CD4-positive, alpha-beta memory T cell (primary cell): ENCODE measurements at places on chromosomes 7 and 10. TPM values are rescaled to one million over a fixed set of nuclear protein-coding genes. Genes with fewer than 3 reads are reported as not detected.

FAM221A gene
- polyA plus RNA-seq, result 6.1 TPM

COBL gene
- polyA plus RNA-seq, result not detected

KLF14 gene
- polyA plus RNA-seq, result not detected

PLXNA4 gene
- polyA plus RNA-seq, result 0.93 TPM

FAM25A gene
- not detected for polyA plus RNA-seq

- H3K27me3 ChIP-seq, result no peaks in the 10 kb centered on the region
- no peak overlapping the region for H3K27ac ChIP-seq
- peak; percentile 39 for DNase-seq
- no peak overlapping the region for H3K4me3 ChIP-seq
Observed at GRCh38 chr10:15370212-15370855, 755 bp downstream of the FAM171A1 start.
